Activated effector memory CD4-positive, alpha-beta T cell treated with anti-CD3 and anti-CD28 coated beads, Interleukin-2, amount 50 U/mL, for 16 hours (primary cell): ENCODE measurements at places on chromosomes 16 and 17.

- no peak for DNase-seq
Observed at GRCh38 chr17:16442594-16443510, 27.5 kb downstream of the TRPV2 start.

DNA sequence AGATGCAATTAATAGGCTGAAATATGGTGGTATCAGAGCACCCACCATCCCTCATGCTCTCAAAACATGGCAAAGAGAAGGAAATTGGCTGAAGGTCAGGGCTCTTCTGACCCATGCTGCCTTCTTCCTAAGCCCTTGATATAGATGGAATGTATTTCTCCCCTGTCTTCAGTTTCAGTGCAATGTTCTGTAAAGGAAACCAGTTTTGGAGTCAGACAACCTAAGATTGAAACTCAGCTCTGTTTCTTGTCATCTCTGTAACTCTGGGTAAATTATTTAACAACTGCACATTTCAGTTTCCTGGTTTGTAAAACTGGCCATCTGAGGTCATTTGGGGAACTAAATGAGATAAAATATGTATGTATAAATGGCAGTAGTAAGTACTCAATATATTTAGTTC lies 243.9 kb downstream of the CA10 start:
- DNase-seq, result no peak

DNA sequence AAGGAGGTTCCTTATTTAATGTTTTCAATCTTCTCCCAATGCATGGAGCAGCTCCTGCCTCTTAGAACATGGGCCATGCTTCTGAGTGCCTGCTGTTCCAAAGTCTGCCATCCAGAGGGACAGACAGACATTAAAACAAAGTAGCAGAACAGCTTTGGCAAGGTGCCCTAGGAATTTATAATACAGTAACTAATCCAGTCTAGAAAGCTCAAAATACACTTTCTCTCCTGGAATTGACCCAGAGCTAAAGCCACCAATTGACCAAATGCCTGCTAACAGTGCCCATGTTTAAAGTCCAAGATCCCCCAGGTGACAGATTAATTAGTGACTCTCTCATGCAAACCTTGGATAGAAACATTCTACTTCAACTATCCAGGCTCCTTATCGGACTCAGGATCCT lies 11.1 kb upstream of the CHRNE start:
- DNase-seq, result no peak

DNA sequence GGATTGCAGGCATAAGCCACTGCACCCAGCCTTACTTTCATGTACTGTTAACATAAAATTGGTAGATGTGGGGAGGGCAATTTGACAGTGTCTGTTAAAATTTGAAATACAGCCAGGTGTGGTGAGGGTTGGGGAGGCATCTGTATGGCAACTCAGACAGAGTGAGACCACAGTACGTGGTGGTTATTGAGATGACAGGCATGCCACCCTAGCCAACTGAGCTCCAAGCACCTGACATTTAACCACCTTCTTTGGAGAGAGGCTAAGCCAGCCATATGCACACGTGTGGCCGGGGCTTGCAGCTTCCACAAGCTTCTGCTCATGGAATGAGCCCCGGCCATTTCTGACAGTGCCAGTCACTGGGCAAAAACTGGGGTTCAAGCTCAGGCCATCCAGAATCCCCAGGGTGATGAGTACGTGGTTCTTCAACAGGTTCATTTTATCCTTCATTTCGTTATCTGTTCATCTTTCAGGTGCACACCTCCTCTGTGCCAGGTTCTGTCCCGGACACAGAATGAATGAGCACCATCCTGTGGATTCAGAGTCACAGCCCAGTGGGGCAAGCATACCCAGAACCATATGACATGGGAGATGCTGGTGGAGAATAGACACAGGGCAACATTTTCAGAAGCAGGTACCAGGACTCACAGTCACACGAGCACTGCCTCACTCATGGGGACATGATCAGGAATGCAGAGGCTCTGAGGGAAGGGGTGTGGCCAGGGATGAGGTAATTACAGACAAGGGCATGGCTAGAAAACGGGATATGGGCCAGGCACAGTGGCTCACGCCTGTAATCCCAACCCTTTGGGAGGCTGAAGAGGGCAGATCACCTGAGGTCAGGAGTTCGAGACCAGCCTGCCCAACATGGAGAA lies 36.2 kb downstream of the C16orf82 start:
- DNase-seq, result peak; percentile 17

- no peak for DNase-seq
Observed at GRCh38 chr17:66717641-66718058, 117.3 kb upstream of the CACNG5 start.

DNA sequence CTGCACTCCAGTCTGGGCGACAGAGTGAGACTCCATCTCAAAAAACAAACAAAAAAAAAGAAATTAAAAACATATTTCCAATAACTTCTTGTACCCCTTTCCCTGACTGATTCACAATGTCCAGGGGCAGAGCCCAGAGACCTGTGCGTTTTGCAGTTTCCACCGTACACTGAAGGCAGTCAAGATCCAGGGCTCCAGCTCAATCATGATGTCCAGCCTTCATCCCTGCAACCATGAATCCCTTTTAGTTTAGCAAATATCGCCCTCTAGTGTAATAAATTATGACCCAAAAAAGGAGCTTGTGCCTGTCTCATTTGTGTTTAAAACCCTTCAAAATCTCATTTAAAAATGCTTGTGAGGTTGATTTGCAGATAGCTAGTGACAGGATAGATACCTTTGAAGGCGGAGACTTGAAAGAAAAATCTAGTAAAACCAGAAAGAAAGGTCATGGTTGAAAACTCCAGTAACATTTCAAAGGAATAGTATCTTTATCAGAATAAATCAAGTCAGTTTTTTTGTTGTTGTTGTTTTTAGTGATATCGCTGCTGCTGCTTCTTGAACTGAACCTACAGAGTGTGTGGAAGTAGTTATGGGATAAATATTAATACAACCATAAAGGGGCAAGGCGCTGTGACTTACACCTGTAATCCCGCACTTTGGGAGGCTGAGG lies 3.7 kb upstream of the ERN1 start:
- DNase-seq, result no peak

GRCh38 chr17:63659850-63660249 lies 37.6 kb downstream of the MAP3K3 start:
- DNase-seq, result no peak

- no peak for DNase-seq
Observed at GRCh38 chr17:68033636-68034451, 1.7 kb upstream of the KPNA2 start.

DNA sequence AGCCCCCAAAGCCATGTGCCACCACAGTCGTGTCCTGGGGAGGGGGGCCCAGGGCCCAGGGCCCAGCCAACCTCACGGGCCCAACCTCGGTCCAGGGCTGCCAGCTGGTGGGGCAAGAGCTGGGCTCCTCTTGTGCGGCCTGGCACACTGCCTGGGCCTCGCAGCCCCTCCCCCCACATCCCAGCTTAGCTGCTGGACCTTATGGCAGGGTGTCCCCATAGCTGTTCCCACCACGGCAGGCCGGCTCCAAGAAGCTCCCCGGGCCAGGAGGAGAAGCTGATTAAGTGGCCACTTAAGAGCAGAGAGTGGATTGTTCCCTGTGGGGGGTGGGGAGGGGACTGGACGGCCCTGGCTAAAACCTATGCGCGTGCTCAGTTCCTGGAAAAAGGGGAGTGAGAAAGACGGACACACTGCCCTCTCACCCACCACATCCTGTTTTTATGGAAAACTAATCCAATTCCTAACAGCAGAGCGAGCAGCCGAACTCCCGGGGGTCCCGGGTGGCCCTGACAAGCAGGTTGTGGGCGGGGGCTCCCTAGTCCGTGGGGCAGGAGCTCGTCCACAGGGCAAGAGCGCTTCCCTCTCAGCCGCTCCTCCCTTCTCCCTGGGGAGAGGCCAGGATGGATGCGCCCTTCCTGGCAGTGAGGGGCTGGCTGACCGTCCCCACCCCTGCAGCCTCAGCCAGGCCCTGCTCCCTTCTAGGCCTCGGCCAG lies 16.8 kb downstream of the PIEZO1 start:
- no peak for DNase-seq

GRCh38 chr16:58096249-58096648 lies 32.9 kb downstream of the CFAP20 start:
- DNase-seq, result no peak

DNA sequence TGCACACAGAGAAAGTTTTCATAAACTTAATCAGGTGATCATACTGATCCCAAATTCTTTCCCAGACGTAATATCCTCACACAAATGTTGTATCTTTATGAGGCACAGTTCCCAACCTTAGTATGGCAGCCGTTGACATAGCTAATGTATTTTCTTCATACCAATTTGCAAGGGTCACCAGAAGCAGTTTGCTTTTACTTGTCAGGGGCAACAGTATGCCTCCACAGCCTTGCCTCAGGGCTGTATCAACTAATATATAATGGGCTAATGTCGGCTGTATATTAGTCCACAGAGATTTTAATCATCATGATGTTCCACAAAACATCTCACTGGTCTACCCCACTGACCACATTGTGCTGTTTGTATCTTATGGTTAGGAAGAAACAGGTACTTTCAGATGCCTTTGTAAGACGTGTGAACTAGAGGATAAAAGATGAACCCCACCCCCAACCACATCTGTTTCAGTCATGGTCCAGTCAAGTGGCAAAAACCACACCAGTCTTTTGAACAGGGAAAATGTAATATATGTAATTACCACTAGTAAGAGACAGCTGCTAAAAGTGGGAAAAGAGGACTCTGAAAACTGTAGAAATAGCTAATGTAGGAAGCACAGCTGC lies 55.2 kb downstream of the GAN start:
- no peak for DNase-seq

DNA sequence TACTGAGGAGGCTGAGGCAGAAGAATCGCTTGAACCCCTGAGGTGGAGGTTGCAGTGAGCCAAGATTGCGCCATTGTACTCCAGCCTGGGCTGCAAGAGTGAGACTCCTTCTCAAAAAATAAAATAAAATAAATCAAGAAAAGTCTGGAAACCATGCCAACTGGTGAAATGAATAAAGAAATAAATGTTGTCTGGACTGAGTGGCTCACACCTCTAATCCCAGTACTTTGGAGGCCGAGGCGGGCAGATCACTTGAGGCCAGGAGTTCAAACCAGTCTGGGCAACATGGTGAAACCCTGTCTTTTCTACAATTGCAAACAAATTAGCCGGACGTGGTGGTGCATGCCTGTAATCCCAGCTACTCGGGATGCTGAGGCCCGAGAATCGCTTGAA lies 744 bp upstream of the LRRC37A3 start:
- DNase-seq, result no peak

- DNase-seq, result no peak
Observed at GRCh38 chr16:3857189-3858043, 23.1 kb downstream of the CREBBP start.

- no peak for DNase-seq
Observed at GRCh38 chr17:69154267-69154666, 12.6 kb upstream of the ABCA6 start.

- DNase-seq, result no peak
Observed at GRCh38 chr16:30526137-30526822, at the start of gene ZNF768. Gene ZNF768, minus strand, starts transcription at chr16:30526566. Its CDS starts 153 bp downstream, at chr16:30526413.

DNA sequence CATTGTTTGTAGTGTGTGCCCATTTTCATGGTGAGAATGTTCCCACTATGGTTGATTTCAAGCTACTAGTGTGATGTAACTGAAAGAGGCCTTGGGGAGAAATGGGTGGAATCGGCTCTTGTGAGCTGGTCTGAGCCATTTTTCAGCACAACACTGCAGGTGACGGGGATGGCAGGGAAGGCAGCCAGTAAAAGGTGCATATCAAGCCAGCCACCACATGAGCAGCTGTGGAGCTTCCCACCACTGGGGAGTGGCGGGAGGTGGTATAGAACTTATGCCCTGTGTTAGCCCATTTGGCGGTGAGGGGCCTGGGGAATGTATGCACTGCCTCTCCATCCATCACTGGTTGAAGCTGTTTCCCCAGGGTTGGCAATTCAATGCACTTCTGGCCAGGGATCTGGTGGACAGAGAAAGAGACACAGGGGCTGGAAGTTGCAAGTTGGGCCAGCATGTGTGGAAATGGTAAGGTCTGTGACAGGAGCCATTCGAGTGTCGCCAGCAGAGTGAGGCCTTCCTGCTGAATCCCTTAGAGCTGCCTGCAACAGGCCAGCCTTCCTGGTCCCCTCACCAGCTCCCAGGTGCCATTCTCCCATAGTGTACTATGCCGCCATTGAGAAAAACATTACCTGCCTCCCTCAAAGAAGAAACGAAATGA lies 31.7 kb upstream of the BRD7 start:
- DNase-seq, result no peak

GRCh38 chr16:23650674-23651416 lies 9.6 kb downstream of the DCTN5 start:
- no peak for DNase-seq

GRCh38 chr17:76626442-76626841 lies 17.1 kb downstream of the ST6GALNAC1 start:
- DNase-seq, result no peak

- DNase-seq, result no peak
Observed at GRCh38 chr16:27311448-27311830, 2.3 kb upstream of the IL4R start.

DNA sequence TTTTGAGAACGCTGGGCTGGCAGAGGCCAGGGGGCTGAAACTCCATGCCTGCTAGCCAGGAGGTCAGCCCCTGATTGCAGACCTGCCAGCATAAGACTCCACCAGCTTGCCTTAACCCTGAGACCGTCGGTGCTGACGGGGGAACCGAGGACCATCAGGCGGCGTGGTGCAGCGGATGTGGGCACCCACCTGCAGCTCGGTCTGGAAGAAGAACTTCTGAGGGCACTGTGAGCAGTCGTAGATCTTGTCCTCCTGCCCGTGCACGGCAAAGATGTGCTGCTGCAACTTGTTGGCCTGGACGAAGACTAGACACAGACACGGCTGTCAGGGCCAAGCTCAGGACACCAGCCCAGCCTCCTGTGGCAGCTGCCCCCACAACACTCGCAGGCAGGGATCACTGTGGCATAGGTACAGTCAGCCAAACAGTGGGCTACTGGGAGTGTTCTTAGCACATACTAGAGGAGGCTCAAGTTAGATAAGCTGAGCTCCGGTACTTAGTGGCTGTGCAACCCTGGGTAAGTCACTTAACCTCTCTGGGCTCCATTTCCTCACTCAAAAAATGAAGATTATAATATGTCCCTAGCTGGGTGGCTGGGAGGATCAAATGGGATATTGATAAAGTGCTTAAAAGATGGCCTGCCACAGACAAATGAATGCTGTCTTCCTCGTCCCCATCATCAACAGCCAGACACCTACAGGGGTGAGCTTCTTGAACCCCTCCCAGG lies 150.0 kb downstream of the C16orf78 start:
- DNase-seq, result no peak

GRCh38 chr16:68286153-68287074 lies 22.1 kb downstream of the SLC7A6 start:
- no peak for DNase-seq

- no peak for DNase-seq
Observed at GRCh38 chr16:4052801-4053293, 63.4 kb downstream of the ADCY9 start.

DNA sequence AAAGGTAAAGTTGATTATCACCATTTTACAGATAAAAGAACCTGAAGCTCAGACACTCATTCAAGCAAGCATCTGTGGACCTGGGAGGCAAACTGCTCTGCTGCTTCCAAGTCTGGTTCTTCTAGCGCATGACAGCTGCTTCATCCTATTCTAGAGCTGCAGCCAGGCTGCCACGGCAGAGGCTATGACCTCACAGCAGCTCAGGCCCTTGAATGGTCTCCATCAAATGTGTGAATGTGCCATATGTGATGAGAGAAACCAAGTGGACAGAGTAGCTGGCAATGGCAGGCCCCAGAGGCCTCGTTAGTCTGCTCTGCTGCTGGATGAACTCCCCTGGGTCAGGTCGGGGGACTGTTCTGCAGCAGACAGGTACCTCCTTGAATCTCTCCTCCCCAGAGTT lies 30.7 kb upstream of the FOXJ1 start:
- no peak for DNase-seq

- peak; percentile 97 for DNase-seq
Observed at GRCh38 chr17:7561589-7562207, at the start of gene SENP3. Gene SENP3, plus strand, starts transcription at chr17:7561919. Its CDS starts 1,158 bp downstream, at chr17:7563077.

- no peak for DNase-seq
Observed at GRCh38 chr16:2091547-2092255, 43.9 kb downstream of the TSC2 start.
